Sigmoid colon (tissue), 7 donors: ENCODE measurements at places on chromosomes 3 and 15.

DNA sequence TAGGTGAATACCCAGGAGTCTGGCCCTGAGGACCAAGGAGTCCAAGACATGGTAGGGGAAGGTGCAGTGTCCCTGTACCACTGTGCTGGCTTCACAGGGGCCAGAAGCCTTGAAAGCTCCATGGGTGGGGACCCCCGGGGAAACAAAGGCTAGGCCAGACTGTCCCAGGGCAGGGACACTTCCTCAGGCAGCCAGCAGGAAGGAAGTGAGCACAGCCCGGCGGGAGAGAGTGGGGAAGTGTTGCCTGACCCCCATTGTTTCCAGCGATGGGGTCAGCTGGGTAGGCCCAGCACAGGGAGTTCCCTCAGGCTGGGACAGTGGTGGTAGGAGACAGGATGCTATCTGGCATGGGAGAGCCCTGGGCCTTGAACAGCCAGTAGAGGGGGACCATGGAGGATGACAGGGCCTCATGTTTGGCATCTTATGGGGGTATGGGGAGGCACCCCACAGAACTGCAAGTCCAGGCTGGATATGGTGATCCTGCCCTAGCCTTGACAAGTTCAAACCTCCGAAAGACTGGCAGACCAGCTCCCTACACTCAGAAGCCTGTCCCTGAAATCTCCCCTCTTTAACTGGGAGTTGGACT lies 1.2 kb upstream of the HYAL2 start:
- DNase-seq = no peak

DNA sequence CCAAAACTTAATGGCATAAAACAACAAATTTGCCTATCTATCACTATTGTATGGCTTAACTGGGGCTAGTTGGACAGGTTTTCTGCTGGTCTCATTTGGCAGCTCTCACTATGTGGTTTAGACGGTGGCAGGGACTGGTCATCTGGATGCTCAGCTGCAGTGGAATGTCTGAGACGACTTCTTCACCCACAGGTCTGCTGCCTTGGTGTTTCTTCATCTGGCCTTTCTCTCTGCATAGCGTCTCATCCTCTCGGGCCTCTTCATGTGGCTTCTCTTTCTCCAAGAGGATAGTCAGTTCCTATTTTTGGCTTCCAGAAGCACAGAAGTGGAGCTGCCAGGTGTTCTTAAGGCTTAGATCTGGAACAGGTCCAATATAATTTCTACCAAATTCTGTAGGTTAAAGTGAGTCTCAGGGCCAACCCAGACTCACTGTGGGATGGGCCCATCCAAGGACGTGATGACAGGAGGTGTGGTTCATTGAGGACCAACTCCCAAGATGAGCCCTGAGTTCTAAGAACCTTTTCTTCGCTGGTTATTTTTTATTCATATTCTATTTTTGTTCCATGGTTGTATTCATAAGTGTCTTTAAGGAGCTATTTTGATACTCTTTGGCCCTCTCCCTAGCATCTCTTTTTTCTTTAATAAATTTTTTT lies 18.6 kb downstream of the UBE2Q2 start:
- DNase-seq = no peak

- DNase-seq = no peak
These were observed 5.3 kb upstream of the APEH start for GRCh38 chr3:49668861-49669260.

DNA sequence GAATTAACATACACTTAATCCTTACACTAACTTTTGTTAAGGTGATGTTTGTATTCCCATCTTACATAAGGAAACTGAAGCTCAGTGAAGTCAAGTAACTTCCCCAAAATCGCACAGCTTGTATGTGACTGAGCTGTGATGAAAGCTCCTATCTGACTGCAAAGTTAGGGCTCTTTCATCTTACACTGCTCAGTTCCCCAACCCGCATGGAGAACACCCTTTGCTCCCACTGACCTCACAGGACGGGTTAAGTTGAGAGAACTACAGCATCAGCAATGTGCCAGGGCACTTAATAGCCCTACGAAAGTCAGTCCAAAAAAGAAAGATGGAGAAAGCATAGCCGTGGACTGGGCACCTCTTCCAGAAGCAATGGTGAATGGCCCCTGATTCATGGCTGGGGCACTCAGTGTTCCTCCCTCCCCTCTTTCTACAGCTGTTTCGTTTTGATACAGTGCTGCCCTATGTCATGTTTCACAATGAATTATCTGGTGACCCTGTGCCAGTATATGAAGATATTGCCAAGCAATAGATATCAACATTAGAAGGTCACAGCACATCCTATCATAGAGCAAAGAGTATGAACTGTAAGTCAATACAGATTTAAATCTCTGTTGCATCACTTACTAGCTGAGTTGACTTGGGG lies 38.0 kb downstream of the CADPS start:
- no peak for DNase-seq

DNA sequence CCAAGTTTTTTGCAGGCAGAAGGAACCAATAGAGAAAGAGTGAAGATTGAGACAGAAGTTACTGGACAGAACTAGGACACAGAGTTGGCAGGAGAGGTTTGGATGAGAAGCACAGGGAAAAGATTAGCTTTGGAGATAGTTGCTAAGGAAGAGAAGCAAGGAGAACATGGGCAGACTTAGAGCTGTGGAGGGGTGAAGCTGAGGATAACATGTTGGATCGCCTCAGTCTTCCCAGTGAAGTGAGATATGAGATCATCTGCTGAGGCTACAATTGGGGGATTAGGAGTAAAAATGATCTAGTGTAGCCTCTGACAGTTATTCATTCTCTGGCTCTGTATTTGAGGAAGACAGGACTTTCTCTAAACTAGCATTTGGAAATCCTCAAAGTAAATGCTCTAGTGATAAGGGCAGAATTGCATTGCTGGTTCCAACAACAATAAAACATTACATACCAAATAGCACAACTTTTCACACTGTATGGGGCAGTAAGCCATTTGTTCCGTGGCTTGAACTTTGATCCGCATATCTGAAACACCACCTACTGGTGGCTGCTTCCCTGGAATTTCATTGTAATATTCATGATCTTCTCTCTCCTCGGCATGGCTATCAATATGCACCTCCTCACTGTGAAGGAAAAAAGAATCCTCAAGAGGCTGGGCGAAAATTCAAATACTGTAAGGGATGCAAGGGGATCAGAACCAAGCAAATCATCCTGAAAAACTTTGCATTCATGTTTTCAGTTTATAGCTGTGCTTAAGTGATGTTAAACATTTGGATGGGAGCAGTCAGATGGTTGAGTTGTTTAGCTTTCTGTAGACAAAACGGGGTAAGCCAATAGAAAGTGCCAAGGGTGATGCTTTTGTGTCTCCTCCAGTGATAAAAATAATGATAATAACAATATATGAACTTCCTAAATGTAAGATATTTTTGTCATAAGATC lies 22.2 kb upstream of the EID1 start:
- no peak for DNase-seq
